ENCODE measurements at places on chromosomes 3 and 15.

DNA sequence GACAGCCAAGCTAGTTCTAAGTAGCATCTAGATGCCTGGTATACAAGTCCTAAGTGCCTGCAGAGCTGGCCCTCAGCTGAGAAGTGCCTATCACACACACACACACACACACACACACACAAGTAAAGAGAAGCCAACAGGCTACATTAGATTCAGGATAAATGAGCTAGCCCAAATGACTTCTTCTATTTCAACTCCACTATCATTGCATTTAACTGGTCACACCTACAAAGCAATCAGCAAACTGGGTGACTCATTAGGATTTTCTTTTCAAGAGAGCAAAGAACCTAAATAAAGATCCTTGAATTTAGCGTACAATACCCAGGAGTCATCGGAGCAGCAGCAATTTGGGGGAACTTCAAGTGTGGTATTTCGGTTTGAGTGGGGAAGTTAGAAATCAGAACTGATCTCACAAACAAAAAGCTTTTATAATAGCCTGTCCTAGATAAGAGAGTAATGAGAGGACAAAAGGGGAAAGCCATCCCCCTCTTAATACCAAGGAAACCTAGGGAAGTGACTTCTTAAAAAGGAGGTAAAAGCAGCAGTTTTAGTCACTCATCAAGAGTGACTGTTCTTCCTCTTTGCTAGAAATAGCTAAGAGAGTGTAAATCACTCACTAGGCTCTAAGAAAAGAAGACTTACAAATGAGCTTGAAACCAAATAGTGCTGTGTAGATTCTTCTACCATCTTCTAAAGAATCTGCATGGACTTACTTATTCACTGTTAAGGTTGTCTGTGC is 112.7 kb downstream of the TNIK start:
- no peak for DNase-seq

DNA sequence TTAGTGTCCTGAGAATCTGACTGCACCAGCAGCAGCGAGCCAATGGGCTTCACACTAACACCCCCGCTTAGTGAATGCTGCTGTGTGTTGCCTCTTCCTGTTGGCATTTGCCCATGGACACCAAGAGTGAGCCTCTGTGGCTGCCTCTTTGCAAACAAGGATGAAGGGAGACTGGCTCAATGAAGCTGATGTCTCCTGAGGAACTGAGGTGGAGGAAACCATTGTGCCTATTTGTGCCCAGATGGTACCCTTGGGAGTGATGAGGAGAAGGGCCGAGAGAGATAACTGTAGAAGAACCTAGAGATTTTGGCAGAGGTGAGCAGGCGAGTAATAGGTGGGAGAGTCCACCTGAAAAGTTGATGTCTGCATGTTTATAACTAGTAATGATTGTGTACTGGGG is 51.2 kb downstream of the IL20RB start:
- DNase-seq: no peak

DNA sequence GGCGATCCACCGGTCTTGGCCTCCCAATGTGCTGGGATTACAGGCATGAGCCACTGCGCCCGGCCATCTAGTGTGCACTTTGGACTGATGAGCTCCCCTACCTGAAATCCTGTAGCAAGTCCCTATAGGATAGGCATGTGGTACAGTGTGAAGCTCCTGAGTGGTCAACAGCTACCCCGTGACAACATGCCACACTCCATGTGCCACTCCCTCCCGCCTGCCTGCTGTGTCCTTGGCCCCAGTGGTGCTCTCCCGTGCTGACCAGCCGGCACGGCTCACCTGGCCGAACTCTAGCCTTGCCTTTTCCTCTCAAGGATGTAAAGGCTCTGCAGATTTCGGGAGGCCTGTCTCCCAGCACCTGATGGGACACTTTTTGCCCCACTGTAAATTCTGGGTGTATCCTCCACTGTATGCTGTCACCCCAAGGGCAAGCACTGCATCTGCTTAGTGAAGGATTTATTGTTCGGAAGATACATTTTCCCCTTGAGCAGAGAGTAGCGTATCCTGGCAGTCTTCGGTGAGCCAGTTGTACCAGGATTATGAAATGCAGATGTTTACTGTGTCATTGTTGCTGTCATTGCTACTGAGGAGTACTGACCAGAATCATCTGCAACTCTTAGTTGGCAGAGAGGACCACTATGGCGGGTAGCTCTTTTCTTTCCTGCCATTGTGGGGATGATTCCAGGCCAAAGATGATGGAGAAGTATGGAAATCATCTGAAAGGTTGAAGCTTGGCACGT is 64.7 kb downstream of the IGF1R start:
- no peak for DNase-seq

- DNase-seq: no peak
Observed at GRCh38 chr15:59224474-59224873, 17.8 kb downstream of the LDHAL6B start.

GRCh38 chr15:100849021-100849854 is 30.4 kb upstream of the ALDH1A3 start:
- peak; percentile 39 for DNase-seq

DNA sequence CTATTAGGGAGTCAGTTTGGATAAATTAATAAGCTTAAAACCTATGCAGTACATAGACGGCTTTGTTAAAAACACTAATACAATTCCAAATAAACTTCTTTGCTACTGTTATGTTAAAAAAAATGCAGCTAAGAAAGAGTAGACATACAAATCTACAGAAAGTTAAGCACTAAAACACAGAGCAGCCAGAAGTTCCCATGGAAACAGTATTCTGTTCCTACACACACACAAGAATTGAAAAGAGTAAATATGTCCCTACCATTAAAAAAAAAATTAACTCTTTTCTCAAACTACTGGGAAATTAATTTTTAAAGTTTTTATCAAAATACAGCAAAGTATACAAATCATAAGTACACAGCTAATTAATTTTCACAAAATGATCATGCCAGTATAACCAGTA is 71.6 kb downstream of the CLASP2 start:
- DNase-seq: no peak

DNA sequence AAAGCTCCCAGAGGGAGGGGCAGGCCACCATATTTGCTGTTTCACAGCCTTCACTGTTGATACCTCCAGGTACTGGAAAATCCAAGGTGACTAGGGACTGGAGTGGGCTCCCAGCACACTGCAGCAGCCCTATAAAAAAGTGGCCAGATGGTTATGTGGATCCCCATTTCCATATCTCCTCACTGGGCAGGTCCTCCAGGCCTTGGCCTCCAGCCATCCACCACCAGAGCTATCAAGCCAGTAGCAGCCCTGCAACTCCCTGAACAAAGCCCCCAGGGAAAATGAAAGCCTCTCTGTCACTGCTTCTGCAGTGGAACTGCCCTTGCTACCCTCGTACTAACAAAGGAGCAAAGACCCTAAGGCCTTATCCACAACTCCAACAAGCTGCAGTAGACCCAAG is 58.4 kb downstream of the ILDR1 start:
- DNase-seq: no peak

DNA sequence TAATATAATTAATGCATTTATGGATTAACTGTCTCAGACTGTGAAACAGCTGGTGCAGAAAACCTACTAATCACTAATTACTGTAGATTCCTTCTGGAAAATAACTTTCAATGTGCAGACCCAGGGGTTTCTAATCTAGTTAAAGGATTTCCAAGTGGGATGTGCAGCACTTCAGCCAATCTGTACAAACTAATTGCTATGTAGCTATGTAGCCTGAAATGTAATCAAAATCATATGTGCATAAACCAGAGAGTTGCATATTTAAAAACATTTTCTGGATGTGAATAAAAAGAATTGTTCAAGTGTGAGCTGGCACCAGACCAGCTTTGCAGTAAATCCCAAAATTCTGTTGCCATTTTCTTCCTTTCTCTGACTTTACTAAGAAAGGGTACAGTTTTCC is 127.5 kb upstream of the CD96 start:
- no peak for DNase-seq

DNA sequence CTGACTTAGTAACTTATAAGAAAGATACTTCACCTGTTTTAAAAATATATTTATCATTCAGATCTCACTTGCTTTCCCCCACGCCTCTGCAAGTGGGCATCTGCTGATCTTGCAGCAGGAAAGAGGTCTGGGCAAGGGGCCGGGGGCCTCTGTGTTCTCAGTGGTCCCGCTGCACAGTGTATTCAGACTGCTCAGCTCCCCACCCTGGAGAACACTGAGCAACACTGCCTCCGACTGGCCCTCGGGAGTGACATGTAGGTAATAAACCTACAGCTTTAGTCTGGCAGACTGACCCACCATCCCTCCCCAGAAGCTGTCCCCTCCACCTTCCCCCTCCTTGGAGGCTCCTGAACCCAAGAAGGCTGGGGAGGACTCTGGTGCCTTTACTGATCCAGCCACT is 43.8 kb downstream of the GABRB3 start:
- DNase-seq: no peak

GRCh38 chr3:127212231-127212630 is 19.3 kb downstream of the PRR23E start:
- DNase-seq: no peak

- no peak for DNase-seq
Observed at GRCh38 chr15:42375941-42376340, 16.6 kb downstream of the CAPN3 start.

GRCh38 chr15:45637552-45638033 is 2.8 kb downstream of the SQOR start:
- peak; percentile 30 for DNase-seq

GRCh38 chr3:159818997-159819500 is 169.6 kb upstream of the IL12A start:
- DNase-seq: no peak

GRCh38 chr3:100227511-100227921 is 33.3 kb upstream of the TBC1D23 start:
- DNase-seq: no peak

DNA sequence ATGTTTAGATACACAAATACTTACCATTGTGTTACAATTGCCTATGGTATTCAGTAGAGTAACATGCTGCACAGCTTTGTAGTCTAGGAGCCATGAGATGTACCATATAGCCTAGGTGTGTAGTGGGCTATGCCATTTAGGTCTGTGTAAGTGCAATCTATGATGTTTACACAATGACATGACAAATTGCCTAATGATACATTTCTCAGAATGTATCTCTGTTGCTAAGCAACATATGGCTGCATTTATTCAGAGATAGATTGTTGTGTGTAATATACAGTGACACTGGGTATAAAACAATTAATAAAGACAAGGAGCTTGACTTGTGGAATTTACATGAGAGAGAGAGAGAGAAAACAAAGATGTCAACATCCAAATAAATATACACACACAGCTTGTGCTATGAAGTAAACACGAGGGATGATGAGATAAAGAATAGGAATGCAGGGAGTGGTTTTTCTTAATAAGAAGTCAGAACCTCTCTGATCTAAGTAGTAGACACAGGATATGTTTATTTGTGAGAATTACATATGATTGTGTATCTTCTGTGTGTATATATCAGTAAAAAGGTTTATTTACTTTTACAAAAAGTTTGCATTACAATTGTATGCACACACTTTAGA is 110.0 kb downstream of the KCNAB1 start:
- DNase-seq: no peak

DNA sequence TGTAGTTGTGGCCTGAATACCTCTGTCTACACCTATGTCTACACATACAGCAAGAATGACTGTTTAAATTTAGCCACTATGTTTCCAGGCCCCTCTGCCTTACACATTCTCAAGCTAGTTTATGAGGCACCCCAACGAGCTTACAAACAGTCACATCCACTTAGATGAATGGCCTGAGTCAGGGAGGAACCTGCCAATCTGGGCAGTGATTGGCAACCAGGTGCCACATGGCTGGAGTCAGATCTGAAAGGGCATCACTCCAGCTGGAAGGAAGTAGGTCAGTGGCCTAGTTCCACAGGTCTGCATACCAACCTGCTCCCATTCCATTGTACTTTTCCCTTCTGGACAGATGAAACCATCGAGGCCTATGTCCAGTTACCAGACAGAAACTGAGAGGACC is 136.3 kb downstream of the FOXP1 start:
- no peak for DNase-seq

DNA sequence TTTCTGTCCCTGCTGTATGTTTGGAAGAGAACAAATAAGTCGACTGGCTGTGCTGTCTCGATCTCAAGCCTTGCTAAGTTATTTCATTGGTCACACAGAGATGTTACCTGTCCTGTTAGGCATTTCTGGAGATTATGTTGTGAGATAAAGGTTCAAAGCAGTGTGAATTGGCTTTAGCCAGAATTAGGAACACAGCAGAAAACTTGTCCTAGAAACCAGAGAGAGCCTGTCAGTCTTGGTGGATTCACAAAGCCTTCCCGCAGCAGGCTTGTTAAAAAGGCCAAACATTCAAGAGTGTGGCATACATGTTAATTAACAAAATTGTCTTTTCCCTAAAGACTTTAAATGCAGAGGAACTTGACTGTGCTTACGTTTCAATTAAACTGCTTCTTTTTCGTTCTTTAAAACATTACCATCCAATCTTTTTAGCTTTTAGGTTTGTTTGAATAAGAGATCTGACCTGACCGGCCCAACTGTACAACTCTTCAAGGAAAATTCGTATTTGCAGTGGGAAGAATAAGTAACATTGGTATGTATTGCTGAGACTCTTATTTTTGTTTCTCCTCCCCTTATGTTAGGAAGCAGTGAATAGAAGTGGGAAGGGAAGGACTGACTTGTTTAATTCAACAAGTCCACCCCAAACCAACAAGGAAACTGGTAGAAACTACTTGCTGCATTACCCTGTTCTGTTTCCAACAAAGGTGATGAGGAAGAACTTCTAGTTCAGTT is 25.2 kb downstream of the ABHD2 start:
- DNase-seq: no peak

DNA sequence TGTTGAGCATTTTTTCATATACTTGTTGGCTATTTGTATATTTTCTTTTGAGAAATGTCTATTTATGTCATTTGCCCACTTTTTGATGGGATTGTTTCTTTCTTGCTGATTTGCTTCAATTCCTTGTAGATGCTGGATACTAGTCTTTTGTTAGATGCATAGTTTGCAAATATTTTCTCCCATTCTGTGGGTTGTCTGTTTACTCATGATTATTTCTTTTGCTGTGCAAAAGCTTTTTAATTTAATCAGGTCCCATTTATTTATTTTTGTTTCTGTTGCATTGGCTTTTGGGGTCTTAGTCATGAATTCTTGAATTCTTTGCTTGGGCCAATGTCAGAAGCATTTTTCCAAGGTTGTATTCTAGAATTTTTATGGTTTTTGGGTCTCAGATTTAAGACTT is 251.7 kb downstream of the WNT5A start:
- no peak for DNase-seq

GRCh38 chr3:141379250-141379966 is 11.1 kb downstream of the ZBTB38 start:
- no peak for DNase-seq
